Activated CD8-positive, alpha-beta T cell treated with anti-CD3 and anti-CD28 coated beads, Interleukin-2, amount 10 ng/mL, durations not matched to agents 7 days and 5 days (primary cell): ENCODE measurements at places on chromosomes 4 and X. TPM values are rescaled to one million over a fixed set of nuclear protein-coding genes. Genes with fewer than 3 reads are reported as not detected.

The JAKMIP1 gene
- total RNA-seq = 9.3 TPM

DNA sequence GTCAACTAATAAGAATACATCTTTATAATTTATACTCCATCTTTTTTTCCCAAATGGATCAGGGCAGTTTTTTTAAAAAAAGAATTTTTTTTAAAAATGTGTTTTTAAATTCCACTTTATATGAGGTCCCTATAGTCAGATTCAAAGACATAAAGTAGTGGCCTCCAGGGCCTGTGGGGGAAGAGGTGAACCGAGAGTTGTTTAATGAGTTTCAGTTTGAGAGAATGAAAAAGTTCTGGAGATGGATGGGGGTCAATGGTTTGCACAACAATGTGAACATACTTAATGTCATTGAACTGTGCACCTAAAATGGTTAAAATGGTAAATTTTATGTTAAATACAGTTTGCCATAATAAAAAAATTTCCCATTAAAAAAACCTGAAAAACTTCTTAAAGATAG lies 53.8 kb downstream of the ZNF827 start:
- DNase-seq = no peak
- peaks cover 18% of the 10 kb centered on the region for H3K4me1 ChIP-seq
- H3K4me3 ChIP-seq = no peak overlapping the region
- no peaks in the 10 kb centered on the region for H3K27me3 ChIP-seq
- H3K27ac ChIP-seq = no peak overlapping the region
- peaks cover 29% of the 10 kb centered on the region for H3K36me3 ChIP-seq

The SPANXN3 gene
- not detected for total RNA-seq

DNA sequence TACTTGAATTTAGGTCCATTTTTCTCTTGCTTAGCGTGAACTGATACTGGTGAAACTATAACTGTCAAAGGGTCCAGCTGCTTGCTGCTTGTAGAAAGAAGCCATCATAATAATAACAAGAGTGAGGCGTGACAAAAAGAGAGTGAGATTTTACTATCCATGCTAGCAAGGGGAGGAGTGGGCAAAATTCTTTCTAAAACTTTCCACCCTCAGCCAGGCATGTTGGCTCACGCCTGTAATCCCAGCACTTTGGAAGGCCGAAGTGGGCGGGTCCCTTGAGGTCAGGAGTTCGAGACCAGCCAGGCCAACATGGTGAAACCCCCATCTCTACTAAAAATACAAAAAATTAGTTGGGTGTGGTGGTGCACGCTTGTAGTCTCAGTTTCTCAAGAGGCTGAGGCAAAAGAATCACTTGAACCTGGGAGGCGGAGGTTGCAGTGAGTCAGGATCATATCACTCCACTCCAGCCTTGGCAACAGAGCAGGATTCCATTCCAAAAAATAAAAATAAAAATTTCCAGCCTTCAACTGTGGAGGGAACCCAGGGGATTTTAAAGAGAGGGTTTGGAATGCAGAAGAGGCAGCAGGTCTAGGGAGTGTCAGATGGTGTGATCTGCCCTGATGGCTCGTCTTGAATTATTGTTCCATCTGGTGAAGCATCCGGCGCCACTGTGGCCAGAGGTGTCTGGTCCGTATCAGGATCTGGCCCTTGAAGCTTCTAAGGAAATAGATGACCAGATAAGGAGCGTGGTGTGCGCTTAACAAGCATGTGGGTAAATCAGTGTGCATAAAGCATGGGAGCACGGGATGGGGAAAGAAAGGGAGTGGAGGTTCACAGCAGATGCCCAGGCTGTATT lies 51.8 kb downstream of the LRP2BP start:
- H3K36me3 ChIP-seq = peaks cover 33% of the 10 kb centered on the region
- no peak overlapping the region for H3K4me3 ChIP-seq
- H3K4me1 ChIP-seq = peaks cover 27% of the 10 kb centered on the region
- no peaks in the 10 kb centered on the region for H3K27me3 ChIP-seq
- peak overlapping the region; percentile 73 for H3K27ac ChIP-seq
- no peak for DNase-seq

GRCh38 chr4:146639506-146639932 lies 826 bp downstream of the POU4F2 start:
- peaks cover 10% of the 10 kb centered on the region for H3K4me1 ChIP-seq
- no peak for DNase-seq
- peak overlapping the region; percentile 36 for H3K4me3 ChIP-seq
- peaks cover 11% of the 10 kb centered on the region for H3K36me3 ChIP-seq
- H3K27ac ChIP-seq = peak overlapping the region; percentile 46

DNA sequence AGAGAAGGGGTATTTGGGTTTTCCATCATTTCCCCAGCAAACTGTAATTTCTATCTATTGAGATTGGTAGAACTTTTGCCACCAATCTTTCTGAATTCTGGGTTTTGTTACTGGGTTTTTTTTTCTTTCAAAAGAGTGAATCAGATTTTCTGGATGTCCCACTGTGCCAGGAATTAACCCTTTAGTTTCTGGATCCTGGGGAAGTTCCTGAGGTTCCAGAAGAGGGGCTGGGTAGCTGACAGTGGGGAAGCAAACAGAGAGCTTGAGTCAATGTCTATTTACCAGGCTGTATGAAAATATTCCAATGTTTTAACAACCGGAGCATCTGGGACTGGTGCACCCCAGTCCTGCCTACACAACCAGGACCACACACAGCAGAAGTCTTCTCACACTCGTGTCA lies 25.8 kb upstream of the SOD3 start:
- no peaks in the 10 kb centered on the region for H3K36me3 ChIP-seq
- H3K4me3 ChIP-seq = no peak overlapping the region

GRCh38 chrX:115378471-115378870 lies 89.0 kb downstream of the LUZP4 start:
- H3K27ac ChIP-seq = no peak overlapping the region
- no peak overlapping the region for H3K4me3 ChIP-seq
- no peaks in the 10 kb centered on the region for H3K36me3 ChIP-seq
- DNase-seq = no peak
- no peaks in the 10 kb centered on the region for H3K27me3 ChIP-seq
- H3K4me1 ChIP-seq = no peaks in the 10 kb centered on the region

The CXCL1 gene
- total RNA-seq = not detected

GRCh38 chr4:29033703-29034102 lies 1686.5 kb upstream of the PCDH7 start:
- H3K27me3 ChIP-seq = no peaks in the 10 kb centered on the region
- no peak overlapping the region for H3K4me3 ChIP-seq
- no peaks in the 10 kb centered on the region for H3K36me3 ChIP-seq
- H3K27ac ChIP-seq = no peak overlapping the region
- no peaks in the 10 kb centered on the region for H3K4me1 ChIP-seq
- no peak for DNase-seq

The MCTS1 gene
- total RNA-seq = 56.0 TPM

The ENPP6 gene
- 0.87 TPM for total RNA-seq

The MND1 gene
- 38.3 TPM for total RNA-seq

GRCh38 chr4:123526511-123526910 lies 129.9 kb downstream of the SPRY1 start:
- H3K4me3 ChIP-seq = no peak overlapping the region
- H3K27ac ChIP-seq = no peak overlapping the region
- H3K36me3 ChIP-seq = no peaks in the 10 kb centered on the region
- peaks cover 3% of the 10 kb centered on the region for H3K27me3 ChIP-seq
- H3K4me1 ChIP-seq = peaks cover 15% of the 10 kb centered on the region

DNA sequence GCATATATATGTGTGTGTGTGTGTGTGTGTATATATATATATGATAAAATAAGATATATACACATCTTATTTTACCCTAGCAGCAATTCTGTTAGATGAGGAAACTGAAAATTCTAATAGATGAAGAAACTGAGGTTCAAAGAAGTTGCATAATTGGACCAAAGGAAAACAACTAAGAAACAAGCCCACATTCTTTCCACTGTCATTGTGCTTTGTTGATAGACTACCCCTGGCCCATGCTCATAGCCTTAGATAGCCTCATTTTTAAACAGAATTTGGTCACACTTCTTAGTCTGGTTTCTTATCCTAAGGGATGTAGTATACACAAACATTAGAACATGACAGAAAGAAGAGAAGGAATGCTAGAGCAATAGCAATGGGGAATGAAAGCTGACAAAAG lies 138.8 kb downstream of the NDST3 start:
- peaks cover 9% of the 10 kb centered on the region for H3K27me3 ChIP-seq
- H3K4me3 ChIP-seq = no peak overlapping the region
- peaks cover 25% of the 10 kb centered on the region for H3K4me1 ChIP-seq
- H3K36me3 ChIP-seq = no peaks in the 10 kb centered on the region
- DNase-seq = no peak

DNA sequence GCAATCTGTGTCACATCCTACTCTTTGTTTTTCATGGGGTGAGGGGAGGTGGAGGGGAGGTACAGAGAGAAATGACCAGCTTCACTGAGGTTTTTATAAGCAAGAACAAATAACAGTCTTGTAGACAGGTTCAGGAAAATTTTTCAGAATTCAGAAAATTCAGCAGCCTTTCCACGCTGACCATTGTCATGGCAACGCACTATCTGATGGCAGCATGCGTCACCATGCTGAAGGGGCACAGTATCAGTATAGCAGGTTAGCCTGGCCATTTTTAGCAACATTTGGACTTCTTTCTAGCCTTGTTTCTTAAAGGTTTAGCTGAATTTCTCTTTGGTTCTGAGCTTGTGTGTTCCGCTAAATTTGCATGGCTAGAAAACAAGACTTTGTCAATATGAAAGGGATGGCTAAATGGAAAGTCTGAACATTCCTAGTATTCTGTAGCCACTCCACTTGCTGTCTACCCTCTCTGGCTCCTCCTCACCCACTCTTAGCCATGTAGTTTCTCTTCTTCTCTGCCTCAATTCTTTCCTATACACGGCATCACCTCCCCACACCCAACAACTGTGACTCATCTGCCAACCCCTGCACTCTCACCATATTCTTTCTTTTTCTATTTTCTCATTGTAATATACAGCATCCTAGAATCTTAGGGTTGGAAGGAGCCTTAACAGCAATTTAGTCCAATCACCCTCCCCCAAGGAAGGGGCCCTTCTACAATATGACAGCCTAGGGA lies 42.7 kb upstream of the CITED1 start:
- no peaks in the 10 kb centered on the region for H3K27me3 ChIP-seq
- DNase-seq = no peak
- H3K36me3 ChIP-seq = peaks cover 7% of the 10 kb centered on the region
- H3K4me1 ChIP-seq = no peaks in the 10 kb centered on the region
- no peak overlapping the region for H3K27ac ChIP-seq
- no peak overlapping the region for H3K4me3 ChIP-seq

DNA sequence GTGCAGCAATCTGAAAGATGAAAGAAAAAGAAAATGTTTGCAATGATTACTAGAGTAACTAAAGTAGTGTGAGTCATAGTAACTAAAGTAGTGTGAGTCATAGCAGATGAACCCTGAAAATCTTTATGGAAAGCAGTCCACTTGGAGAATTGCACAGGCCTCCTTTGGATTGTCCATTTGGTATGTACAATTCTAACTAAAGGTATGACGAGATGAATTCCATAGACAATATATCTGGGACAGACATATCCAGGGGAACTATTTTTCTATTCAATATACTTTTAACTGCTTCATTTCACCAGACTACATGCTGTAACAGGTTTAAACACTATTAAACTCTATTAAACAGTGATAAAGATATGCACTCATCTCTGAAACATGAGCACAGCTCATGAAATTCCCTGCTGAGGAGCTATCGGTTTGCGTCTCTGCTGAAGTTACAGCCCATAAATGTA lies 798.7 kb downstream of the PCDH7 start:
- no peaks in the 10 kb centered on the region for H3K36me3 ChIP-seq
- H3K4me3 ChIP-seq = no peak overlapping the region
- no peak for DNase-seq
- no peaks in the 10 kb centered on the region for H3K27me3 ChIP-seq
- no peak overlapping the region for H3K27ac ChIP-seq
- H3K4me1 ChIP-seq = no peaks in the 10 kb centered on the region

GRCh38 chrX:39802354-39802753 lies 295.4 kb downstream of the BCOR start:
- no peaks in the 10 kb centered on the region for H3K36me3 ChIP-seq
- no peaks in the 10 kb centered on the region for H3K27me3 ChIP-seq
- H3K4me1 ChIP-seq = no peaks in the 10 kb centered on the region
- DNase-seq = no peak

The ATP8A1 gene
- total RNA-seq = 38.5 TPM

- no peak overlapping the region for H3K27ac ChIP-seq
- H3K27me3 ChIP-seq = no peaks in the 10 kb centered on the region
- no peak overlapping the region for H3K4me3 ChIP-seq
Observed at GRCh38 chr4:122537388-122538135, 81.0 kb upstream of the IL2 start.

- H3K4me1 ChIP-seq = no peaks in the 10 kb centered on the region
- no peak overlapping the region for H3K27ac ChIP-seq
- no peak for DNase-seq
Observed at GRCh38 chrX:104347860-104348259, 93.1 kb upstream of the ESX1 start.

The MAOB gene
- not detected for total RNA-seq

DNA sequence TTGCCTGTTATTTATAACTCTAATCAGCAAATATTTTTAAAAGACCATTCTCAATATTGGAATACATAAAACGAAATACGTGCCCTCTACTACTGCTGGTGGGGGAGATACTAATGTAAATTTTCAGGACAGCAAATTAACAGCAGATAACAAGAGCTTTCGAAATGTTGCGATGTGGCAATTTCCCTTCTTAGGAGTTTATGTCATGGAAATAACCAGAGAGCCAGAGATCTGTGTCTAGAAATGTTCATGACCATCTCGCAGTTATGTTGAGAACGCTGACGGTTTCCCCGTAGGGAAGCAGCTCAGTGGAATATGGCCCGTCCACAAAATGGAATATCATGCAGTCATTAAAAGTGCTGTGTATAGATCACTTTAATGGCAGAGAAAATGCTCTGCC lies 238.4 kb upstream of the PSAPL1 start:
- H3K27me3 ChIP-seq = peaks cover 9% of the 10 kb centered on the region
- H3K36me3 ChIP-seq = no peaks in the 10 kb centered on the region
- H3K4me1 ChIP-seq = no peaks in the 10 kb centered on the region

The CPLX1 gene
- 0.53 TPM for total RNA-seq

The L1CAM gene
- total RNA-seq = 7.5 TPM

- H3K36me3 ChIP-seq = peaks cover 27% of the 10 kb centered on the region
- no peaks in the 10 kb centered on the region for H3K27me3 ChIP-seq
- H3K27ac ChIP-seq = peak overlapping the region; percentile 88
Observed at GRCh38 chrX:47191331-47191730, 2.3 kb upstream of the UBA1 start.

- peaks cover 39% of the 10 kb centered on the region for H3K36me3 ChIP-seq
- no peak overlapping the region for H3K27ac ChIP-seq
- peak; percentile 54 for DNase-seq
- H3K4me3 ChIP-seq = no peak overlapping the region
- H3K27me3 ChIP-seq = no peaks in the 10 kb centered on the region
- H3K4me1 ChIP-seq = peaks cover 16% of the 10 kb centered on the region
Observed at GRCh38 chrX:71178908-71179307, 34.3 kb downstream of the NLGN3 start.

GRCh38 chr4:72286185-72286584 lies 254.4 kb downstream of the NPFFR2 start:
- H3K4me1 ChIP-seq = no peaks in the 10 kb centered on the region
- no peak overlapping the region for H3K4me3 ChIP-seq
- DNase-seq = no peak
- no peaks in the 10 kb centered on the region for H3K36me3 ChIP-seq

GRCh38 chr4:86155766-86156165 lies 204.1 kb downstream of the MAPK10 start:
- DNase-seq = no peak
- H3K4me3 ChIP-seq = no peak overlapping the region
- H3K36me3 ChIP-seq = no peaks in the 10 kb centered on the region

The PWWP3B gene
- total RNA-seq = not detected

- H3K4me1 ChIP-seq = no peaks in the 10 kb centered on the region
- H3K36me3 ChIP-seq = no peaks in the 10 kb centered on the region
- no peaks in the 10 kb centered on the region for H3K27me3 ChIP-seq
- no peak overlapping the region for H3K27ac ChIP-seq
- H3K4me3 ChIP-seq = no peak overlapping the region
- no peak for DNase-seq
Observed at GRCh38 chr4:183631577-183632198, 27.3 kb downstream of the RWDD4 start.
